Activated T-cell treated with anti-CD3 and anti-CD28 coated beads, Interleukin-2, amount 50 U/mL, for 48 hours (primary cell): ENCODE measurements at places on chromosomes 2 and 18.
A peak's percentile ranks its signal among the peaks of the same experiment; 100 is the strongest.

- no peak for DNase-seq
Measured at GRCh38 chr2:191295088-191295487, 49.9 kb downstream of the MYO1B start.

DNA sequence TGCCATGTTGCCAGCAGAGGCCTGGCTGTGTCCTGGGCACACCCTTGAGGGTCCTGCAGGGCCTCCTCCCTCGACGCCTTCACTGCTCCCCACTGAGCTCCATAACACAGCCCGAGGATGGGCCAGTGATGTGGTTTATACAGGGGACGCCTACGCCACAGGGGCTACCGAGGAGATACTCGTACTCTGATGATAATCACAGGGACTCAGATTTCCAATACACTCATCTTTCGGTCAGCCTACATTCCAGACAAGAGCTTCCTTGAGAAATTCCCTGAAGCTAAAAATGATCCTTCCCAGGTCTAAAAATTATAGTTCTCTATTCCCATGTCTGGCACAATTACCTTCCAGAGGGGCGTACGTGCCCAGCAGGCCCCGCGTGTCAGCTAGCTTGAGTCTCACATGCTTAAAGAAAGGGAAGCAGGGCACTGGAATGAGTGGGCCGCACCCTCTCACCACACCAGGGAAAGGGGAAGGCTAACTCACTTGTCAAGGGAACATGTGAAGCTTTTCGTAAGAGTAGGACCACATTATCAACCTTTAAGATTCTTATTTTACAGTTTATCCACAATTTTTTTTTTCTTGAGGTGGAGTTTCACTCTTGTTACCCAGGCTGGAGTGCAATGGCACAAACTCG lies 159.5 kb upstream of the NDUFV2 start:
- DNase-seq, result no peak

DNA sequence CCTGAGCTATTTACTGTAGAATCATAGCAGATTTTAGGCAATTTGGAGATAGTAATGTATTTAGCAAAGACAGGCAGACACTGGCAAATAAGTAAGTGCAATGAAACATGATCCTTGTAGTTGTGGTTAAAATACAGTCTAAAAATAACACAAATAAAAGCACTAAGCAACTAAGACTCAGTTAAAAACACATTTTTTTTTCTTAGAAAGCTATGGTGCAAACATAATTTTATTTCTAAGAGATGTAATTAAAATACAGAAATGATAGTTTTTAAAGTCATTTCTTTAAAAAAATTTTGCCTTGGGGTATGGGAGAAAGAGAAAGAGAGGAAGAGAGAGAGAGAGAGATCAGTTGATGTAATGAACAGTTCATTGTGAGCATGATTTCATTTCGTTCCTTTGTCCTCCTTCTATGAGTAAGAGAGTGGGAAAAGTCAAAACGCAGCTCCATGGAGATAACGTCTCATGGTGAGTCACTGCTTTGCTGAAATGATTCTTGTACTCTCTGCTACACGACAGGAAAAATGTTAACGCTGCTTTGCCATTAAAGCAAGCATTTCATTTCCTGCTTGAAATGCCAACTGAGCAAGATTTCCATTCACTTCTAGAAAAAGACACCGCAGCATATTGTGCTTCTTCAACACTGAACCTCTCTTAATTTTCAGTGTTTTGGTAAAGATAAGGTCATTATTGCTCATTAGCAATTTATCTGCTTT lies 61.3 kb upstream of the PGAP1 start:
- DNase-seq, result no peak

DNA sequence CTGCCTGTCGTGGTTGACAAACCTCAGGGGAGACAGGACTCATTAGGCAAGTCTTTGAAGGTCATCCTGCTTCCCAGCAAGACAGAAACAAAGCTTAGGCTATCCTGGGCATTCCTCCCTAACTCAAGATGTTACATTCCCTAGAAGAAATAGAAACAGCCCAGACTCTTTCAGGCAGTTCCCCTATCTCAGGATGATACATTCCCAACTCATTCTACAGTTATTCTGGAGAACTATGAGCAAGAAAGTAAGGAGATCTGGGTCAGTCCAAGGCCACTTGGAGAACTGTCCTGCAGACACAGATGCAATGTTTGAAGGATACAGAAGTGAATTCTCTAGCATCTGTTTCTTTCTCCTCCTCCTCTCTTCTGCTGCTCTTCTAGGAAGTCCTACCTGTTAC lies 220.1 kb upstream of the NCKAP5 start:
- DNase-seq, result no peak

GRCh38 chr2:26672818-26673393 lies 19.6 kb upstream of the KCNK3 start:
- DNase-seq, result no peak

DNA sequence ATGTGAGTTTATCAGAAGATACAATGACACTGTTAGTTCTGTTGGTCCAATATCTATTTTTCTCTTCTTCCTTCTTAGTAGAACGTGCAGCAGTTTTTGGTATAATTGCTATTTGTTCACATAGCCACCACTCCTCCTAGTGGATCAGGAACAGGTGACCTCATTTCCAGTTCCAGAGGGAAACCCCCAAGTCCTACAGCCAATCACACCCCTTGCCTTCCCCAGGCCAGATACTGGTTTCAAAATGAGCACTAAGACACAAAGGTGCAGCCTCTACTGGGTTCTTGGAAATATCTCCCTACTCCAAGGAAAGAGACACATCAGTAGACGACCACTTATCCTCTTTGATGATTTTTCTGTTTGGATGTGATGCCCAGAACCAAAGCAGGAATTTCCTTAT lies 103.2 kb downstream of the TCF4 start:
- DNase-seq, result no peak

GRCh38 chr18:38427736-38428135 lies 862.1 kb upstream of the CELF4 start:
- no peak for DNase-seq

- peak; percentile 53 for DNase-seq
Measured at GRCh38 chr2:46873604-46874068, 42.0 kb downstream of the MCFD2 start.

- no peak for DNase-seq
Measured at GRCh38 chr2:222637067-222637466, 18.8 kb downstream of the FARSB start.

DNA sequence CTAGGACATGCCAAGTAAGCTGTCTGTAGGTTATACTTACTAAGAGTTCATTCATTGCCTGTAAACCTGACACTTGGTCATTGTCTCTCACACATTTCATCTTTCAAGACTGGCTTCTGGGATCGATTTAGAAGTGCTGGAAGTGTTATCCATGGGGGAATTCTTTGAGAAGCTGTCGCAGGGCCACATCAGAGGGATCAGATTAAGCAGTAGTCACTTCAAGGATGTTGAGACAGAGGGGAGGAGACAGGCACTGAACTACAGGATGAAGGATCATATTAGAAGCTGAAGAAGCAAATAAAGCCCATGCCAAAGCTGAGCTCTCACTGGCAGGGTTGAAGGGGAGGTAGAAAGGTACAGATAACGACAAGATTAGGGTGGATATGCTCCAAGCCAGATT lies 49.0 kb downstream of the CDK15 start:
- DNase-seq, result no peak

GRCh38 chr2:28394331-28394877 lies 1.7 kb downstream of the FOSL2 start:
- DNase-seq, result no peak

DNA sequence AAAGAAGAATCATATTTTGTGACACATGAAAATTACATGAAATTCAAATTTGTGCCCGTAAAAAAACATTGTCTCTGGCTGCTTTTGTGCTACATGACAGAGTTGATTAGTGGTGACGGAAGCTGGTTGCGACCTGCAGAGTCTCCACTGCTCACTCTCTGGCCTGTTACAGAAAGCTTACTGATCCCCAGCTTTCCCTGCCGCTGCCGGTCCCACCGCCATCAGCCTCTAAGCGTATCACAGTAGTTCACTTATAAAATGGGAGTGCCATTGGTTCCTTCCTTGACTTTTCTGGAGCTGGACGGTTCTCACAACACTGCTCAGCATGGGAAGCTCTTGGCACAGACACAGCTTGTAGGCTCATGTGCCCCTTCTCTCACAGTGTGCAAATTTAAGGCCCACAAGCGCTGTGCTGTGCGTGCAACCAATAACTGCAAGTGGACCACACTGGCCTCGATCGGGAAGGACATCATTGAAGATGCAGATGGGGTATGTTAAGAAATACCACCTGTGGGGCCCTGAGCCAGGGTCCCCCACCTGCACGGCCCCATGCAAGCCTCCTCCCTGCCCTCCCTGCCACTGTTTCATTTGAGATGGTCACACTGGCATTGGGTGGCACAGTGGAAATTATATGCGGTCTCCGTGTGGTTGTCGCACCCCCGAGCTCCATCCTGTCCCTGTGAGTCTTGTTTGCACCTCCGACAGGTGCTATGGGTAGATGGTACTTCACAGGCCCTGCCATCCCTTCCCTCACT lies 81.3 kb downstream of the DGKD start:
- DNase-seq, result no peak

GRCh38 chr2:29917781-29918180 lies 3.6 kb downstream of the ALK start:
- no peak for DNase-seq

- no peak for DNase-seq
Measured at GRCh38 chr2:41610501-41611190, 437.2 kb upstream of the PKDCC start.

DNA sequence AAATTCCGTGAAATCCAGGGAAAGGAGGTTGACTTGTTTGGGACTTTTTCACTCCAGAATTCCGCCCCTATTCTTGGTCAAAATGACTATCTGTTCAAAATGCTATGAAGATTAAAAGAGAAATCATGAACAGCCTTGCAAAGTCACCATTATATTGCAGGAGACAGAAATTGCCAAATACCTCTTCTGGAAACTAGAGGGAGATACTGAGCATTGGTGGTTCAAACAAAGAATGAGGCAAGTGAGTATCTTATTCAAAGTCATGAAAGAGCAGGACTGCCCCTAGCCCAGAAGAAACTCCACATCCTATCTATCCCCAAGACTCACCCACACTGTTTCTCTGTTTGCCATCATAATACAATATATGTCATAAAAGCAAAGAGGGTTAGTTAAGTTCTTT lies 862.3 kb upstream of the POU3F3 start:
- no peak for DNase-seq

GRCh38 chr2:67561457-67561965 lies 164.4 kb downstream of the ETAA1 start:
- DNase-seq, result no peak

- no peak for DNase-seq
Measured at GRCh38 chr2:85714841-85715240, 20.7 kb downstream of the GNLY start.

GRCh38 chr18:25490316-25490715 lies 138.3 kb upstream of the ZNF521 start:
- no peak for DNase-seq

DNA sequence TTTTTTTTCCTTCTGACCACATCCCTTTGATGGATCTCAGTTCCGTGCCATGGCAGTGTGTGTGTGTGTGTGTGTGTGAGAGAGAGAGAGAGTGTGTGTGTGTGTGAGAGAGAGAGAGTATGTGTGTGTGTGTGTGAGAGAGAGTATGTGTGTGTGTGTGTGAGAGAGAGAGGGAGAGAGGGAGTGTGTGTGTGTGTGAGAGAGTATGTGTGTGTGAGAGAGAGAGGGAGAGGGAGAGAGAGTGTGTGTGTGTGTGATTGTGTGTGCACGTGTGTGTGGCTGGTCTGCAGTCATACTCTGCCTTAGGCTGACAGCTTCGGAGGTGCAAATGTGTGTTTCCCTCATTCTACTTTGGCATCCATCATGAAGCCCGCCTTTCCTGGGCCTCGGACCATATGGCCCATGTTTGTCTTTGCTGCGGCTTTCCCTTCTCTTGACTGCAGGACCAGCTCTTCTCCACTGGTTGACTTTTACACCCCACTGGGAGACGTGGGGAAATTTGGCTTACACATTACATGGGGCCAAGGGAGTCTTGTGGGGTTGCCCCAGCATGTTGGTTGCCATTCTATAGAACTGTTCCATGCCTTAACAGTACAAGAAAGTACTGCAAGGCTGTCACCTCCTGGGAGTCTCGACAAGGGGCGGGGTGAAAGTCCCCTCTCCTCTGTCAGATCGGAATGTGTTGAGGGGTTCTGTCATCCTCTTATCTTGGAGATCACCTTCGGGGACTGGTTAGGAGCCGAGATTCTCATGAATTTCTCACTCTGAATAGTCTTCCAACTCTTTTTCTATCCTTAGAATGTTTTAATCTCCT lies 21.6 kb downstream of the TSN start:
- no peak for DNase-seq

- DNase-seq, result no peak
Measured at GRCh38 chr2:27255660-27256059, 7.2 kb downstream of the SLC30A3 start.

DNA sequence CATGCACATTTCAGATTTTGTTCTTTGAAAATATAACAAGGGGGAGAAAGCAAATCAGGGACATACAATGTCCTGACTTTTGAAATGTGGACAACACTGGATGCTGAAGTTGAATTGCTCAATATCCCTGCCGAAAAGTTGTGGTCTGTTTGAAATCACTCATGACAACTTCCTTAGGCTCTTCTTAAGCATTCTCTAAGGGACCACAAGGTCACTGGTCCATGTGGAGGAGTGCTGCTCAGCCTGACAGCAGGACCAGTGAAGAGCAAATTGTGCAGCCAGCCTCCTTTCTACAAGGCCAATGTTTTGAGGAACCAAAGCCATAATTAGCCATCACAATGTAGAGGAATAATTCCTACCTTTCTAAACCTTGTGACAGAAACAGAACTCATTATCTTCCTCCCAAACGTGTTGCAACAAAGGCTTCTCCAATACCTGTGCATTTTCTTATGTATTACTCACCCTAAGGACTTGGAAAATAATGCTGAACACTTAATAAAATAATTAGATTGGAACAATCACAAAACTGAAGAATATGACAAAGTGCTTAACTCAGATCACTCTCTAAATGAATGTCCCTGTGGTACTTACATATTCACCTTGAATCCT lies 1477.6 kb upstream of the NXPH2 start:
- DNase-seq, result no peak

DNA sequence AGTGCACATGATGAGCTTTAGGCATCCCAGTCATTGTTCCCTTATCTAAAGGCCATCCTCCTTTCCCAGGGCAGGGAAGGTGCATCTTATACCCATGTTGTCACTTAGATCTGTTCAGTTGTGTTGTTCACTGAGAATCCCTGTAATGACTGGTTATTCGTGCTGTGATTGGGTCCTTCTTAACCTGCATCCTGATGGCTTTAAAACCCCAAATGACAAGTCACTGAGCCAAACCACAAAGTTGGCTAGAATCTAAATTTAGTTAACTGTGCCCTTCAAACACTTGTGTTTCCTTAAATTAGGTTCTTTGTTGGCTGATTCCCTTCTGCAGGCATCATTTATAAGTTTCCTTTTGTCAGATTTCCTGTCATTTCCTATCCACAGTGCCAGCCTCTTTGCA lies 58.5 kb upstream of the SLC16A14 start:
- DNase-seq, result no peak

GRCh38 chr2:114192362-114192761 lies 250.1 kb upstream of the DPP10 start:
- DNase-seq, result no peak

DNA sequence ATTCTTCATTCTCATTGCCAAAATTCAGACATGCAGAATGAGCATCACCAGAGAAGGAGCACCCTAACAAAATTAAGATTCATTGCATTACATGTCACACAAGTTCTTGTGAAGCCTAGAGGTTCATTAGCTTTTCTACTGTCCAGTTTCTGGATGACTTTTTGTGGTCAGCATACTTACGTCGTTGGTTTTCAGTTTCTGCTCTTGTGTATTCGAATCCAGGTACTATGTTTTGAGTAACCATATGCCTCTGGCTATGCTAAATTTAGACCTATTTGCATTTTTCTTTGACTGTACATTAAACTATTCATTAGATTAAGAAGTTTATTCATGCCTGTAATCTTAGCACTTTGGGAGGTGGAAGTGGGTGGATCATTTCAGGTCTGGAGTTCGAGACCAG lies 251.3 kb downstream of the PARD3B start:
- no peak for DNase-seq
